Stimulated activated CD4-positive, alpha-beta T cell treated with anti-CD3 and anti-CD28 coated beads, TNF-alpha, amount 100 ng/mL, for 1 hour (primary cell): ENCODE measurements at places on chromosomes 3 and 15.

DNA sequence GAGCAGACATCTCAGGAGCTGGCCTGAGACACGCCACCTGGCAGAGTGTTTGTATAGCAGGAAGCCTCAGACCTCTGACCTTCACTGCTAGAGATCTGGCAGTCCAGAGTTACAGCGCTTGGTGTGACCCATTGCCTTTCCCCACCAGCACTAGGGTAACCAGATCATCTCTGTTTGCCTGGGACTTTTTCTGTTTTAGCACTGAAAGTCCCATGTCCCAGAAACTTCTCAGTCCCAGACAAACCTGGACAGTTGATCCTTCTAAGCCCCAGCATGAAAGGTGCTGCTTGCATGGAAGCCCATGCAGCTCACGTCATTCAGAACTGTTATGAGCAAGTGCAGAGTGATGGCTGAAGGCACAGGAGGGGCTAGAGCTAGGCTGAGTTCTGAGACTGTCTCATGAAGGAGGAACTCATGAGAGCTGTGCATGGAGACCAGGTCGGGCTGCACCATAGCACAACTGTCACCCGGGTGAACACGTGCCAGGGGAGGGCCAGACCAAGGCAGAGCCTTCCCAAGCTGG, 18.2 kb upstream of the AHSG start:
- DNase-seq: no peak

- no peak for DNase-seq
Observed at GRCh38 chr3:18900994-18901393, 247.3 kb upstream of the KCNH8 start.

DNA sequence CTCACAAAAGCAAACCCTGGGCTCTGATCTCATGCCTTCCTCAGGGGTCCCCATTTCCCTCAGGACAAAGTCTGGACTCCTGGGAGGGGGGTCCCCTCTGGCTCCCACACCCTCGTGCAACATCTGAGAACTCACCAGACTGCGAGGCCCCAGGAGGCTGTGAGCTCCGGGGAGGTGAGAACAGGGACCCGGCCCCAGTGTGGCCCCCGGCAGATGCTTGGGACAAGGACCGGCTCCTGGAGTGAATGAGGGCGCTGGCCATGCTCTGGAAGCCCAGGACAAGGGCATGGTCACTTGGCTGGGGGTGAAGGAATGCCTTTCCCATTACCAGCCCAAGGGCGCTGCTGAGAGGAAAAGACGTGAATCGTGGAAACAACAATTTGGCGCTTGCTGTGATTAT, 48.0 kb downstream of the LINGO1 start:
- no peak for DNase-seq

DNA sequence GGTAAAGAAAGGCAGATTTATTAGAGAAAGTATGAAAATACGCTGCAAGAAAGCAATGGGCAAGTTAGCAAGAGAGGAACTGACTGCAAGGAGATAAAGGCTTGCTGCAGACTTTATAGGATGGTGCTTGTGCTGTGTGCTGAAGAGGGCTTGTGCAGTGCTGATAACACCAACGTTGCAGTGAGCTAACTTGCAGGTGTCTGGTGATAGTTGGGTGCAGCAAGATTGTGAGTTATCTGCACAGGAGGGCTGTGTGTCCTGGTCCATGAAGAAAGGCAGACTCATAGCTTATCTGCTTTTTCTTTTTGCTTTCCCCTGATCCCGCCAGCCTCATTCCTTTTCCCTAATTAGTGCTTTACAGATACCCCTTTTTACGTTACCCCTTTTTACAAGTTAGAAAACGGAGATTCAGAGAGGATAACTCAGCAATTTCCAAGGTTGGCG, 58.0 kb upstream of the ZNF148 start:
- no peak for DNase-seq

DNA sequence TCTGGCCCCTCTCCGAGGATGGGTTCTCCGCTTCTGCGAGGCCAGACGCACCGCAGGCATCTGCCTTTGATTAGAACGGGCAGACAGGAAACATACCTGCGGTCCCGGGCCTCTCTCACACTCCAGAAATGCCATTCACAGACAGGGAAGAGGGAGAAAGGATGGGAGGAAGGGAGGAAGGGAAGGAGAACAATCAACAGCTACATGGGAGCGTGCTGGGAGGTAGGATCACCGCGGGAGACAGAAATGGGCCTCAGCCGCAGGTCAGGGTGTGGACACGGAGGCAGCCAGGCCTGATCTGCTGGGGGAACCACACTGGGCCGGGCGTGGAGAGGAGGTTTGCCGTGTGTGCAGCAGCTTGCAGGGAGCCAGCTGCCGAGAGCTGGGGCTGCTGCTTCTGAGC, 90.7 kb upstream of the RGMA start:
- no peak for DNase-seq

- no peak for DNase-seq
Observed at GRCh38 chr3:137105277-137105977, 147.6 kb downstream of the IL20RB start.

GRCh38 chr3:25910997-25911396, 121.1 kb downstream of the OXSM start:
- DNase-seq: peak; percentile 34

GRCh38 chr3:39920271-39920670, 110.9 kb downstream of the MYRIP start:
- DNase-seq: no peak

- DNase-seq: no peak
Observed at GRCh38 chr3:40877631-40878463, 321.5 kb upstream of the CTNNB1 start.

GRCh38 chr3:61417352-61417751, 144.0 kb upstream of the PTPRG start:
- no peak for DNase-seq

GRCh38 chr3:110758208-110758607, 313.4 kb upstream of the NECTIN3 start:
- DNase-seq: no peak

DNA sequence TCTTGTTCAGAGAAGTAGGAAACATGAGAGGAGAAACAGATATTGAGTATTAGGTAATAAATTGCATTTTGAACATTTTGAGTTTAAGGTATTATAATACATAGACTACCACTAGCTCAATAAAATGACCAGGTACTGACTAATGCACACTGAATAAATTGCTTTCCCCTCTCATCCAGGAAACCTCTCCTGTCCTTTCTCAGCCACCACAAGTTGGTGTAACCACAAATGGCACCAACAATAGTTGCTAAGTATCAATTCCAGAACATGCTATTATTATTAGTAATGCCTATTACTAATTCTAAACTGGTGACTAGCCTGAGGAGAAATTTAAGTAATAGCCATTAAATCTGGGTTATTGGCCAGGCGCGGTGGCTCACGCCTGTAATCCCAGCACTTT, 47.3 kb upstream of the XRN1 start:
- no peak for DNase-seq

DNA sequence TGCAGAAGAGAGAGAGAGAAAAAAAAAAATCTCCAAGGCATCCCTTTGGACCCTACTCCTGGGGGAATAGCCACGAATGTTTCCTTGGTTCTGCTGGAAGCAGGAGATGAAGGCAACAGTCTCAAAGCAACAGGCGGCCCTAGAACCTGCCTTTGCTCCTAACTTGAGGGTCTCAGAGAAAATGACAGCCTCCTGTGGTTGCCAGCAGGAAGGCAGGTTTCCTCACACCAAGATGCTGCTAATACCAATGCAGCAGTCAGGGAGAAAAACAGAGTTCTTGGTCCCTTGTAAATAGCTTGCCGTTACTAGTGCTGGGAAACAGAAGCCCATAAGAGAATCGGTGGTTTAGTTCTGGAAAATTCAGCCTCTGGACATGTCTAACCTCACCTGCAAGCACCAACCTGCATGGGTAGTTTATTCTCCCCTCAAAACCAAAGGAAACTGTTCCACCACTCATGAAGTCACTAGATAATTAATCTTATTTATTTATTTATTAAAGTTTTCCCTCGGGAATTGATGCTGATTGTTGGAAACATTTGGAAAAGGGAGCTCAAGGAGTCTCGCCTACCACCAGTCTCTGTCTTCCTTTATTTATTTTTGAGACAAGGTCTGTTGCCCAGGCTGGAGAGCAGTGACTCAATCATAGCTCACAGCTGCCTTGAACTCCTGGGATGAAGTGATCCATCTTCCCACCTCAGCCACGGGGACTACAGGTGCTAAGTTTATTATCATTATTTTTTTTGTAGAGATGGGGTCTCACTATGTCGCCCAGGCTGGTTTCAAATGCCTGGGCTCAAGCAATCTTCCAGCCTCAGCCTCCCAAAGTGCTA, 883 bp upstream of the FRMD4B start:
- no peak for DNase-seq

- DNase-seq: no peak
Observed at GRCh38 chr3:170524073-170524472, 61.8 kb downstream of the SLC7A14 start.

DNA sequence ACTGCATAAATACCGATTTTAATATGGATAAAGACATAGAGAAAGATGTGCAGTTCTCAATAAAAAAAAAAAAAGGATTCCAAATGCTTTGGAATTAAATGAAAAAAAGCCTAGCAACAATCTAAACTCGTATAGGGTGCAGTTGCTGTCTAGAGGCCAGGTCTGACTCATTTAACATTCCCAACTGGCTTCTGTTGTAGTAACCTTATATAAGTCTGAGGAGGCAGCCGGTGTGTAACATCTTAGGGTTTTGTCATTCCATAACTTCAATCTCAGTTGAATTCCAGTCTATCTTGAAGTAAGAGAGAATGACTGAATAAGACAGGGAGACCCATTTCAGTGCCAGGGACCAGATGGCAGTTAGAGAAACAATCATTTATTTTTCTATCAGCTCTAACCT, 6.5 kb downstream of the PDCD10 start:
- DNase-seq: no peak

DNA sequence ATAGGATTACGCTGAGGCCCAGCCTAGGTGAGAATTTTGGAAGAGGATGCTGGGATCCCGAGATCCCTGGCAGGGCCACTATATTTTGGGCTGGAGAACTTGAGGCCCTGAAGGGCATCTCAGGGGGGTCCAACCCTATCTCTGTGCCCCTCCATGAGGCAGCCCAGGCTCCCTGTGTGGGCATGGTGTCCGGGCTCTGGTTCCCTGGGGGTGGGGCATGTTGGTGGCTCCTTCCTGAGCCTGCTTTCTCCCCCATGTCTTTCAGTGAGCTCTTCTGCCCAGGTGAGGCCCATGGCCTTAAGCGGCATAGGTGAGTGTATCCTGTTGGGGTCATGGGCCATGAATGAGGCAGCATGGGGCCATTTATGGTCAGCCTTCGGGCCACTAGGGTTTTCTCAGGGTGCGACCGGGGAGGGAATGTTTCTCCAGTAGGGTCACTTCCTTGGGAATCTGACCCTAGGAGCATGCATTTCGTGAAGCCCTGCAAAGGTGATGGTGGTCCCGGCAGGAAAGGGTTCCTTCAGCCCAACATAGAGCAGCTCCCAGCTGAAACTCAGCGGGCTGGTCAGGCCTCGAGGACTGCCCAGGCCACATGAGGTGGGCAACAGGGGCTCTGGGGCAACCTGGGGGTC, 191.3 kb downstream of the UBE3A start:
- no peak for DNase-seq

DNA sequence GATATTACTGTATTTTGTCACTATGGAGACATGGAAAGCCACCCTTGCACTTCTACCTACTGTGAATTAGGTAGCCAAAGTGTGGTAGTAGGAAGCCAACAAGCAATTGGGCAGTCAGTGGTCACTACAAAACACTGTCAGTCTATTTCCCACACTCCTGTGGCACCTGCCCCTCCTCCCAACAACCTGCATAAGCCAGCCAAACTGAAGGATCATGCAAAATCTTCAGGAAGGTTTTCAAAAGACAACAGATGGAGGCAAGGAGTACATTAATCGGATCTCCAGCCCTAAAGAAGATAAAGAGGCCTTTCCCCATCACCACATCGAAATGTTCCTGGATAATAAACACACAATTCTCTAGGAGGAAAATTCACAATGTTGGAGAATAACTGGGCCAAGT, 11.9 kb downstream of the POMGNT2 start:
- DNase-seq: no peak

- no peak for DNase-seq
Observed at GRCh38 chr3:151552589-151552988, 91.7 kb upstream of the IGSF10 start.

GRCh38 chr15:78830514-78831228, 19.4 kb upstream of the ADAMTS7 start:
- DNase-seq: no peak

- no peak for DNase-seq
Observed at GRCh38 chr15:101121511-101122090, 130.2 kb downstream of the CHSY1 start.

- no peak for DNase-seq
Observed at GRCh38 chr15:39627451-39628143, 46.7 kb downstream of the THBS1 start.

GRCh38 chr3:186235554-186235953, 126.5 kb downstream of the DGKG start:
- DNase-seq: no peak

GRCh38 chr3:20012164-20012563, at the start of gene PP2D1:
TSS of gene PP2D1 (minus strand) at chr3:20012264. CDS start at chr3:20012072, 192 bp downstream.
- no peak for DNase-seq

DNA sequence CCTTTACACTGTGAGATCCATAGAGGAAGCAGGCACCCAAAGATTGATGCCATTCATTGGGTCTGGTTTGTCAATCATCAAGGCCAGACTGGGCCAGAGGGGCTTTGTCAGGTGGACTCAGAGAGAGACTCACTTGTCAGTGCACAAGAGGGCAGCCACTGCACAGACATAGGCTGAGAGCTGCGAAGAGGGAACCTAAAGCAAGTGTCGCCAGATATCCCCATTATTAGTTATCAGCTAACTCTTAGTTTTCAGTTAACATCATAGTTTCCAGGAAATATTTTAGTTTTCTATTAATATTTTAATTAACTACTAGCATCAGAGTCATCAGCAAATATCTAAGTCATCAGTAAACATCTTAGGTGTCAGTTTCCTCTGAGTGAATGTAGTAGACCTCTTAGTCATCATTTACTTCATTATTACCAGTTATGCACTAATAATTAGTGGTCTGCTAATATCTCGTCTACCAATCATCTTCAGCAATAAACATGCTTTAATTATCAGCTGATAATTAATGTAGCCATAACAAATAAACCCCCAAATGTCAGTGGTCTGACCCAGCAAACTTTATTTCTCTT, 41.7 kb upstream of the LIMD1 start:
- no peak for DNase-seq

DNA sequence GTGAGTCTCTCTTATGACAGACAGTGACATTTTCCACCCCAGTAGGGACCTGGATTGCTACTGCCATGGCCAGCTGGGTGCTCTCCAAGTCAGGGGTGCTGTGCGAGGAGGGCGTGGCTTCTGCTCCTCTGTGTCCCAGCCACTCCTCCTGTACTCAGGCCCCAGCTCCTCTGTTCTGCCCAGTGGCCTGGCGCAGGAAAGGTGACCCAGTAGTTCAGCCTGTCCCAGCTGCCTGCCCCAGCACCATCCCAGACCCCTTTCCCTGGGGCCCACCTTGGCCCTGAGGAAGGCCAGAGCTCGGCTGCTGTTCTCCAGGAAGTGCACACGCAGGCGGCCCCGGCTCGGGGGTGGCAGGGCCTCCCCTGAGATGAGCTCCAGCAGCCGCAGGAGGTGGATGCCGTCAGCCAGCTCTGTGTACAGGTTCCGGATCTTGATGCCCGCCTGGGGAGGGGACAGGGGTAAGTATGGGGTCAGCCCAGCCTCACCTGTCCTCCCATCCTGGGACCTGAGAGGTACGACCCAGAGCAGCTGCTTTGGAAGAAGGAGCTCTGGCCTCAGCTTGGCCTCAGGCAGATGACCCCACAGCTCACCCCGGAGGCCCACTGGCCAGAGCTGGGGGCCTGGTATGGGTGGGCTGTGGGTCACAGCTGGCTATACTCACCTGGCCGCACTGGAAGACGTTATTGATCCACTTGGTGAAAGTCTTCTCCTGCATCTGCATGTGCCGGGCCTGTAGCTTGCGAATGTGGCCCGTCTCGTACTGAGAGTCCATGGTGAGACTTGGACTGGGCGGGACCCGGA, 1.0 kb downstream of the SPTBN5 start:
- no peak for DNase-seq
